ENCODE measurements at places on chromosomes 16 and 17.

- DNase-seq, result peak; percentile 41
These were observed 102.6 kb downstream of the ZNF778 start for GRCh38 chr16:89319886-89320781.

DNA sequence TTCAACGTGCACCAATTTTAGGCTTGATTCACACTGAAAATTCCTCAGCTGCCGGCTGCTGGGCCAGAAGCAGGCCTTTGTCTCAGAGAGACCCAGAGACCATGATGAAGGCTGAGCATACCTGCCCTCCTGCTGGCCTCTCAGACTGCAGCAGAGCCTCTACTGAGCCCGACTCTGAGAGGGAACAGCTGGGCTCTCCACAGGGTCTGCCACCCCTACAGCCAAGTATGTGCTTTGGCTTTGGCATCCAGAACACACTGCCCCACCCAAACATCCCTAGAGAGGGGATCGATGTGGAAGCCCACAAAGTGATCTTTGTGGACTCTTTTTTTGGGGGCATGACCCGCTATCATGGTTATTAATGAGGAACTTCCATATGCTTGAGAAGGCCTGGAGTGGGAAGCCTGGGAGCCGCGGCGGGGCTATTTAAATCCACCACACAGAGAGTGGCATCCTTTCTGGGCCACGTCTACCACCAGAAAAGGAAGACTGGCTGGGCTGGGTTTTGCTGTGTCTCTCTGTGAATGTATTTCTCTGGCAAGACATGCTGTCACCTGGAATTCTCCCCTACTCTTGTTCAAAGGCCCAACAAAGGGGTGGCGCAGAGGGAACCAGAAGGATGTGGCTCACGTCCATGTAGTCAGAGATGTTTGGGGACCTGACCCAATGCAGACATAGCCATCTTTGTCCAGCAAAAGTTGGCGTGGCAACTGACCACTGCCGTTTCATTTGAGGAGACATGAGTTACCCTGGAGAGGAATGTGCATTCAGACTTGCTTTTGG lies 69.3 kb downstream of the GNAO1 start:
- no peak for DNase-seq

GRCh38 chr16:77414752-77415231 lies 20.0 kb downstream of the ADAMTS18 start:
- DNase-seq, result no peak

DNA sequence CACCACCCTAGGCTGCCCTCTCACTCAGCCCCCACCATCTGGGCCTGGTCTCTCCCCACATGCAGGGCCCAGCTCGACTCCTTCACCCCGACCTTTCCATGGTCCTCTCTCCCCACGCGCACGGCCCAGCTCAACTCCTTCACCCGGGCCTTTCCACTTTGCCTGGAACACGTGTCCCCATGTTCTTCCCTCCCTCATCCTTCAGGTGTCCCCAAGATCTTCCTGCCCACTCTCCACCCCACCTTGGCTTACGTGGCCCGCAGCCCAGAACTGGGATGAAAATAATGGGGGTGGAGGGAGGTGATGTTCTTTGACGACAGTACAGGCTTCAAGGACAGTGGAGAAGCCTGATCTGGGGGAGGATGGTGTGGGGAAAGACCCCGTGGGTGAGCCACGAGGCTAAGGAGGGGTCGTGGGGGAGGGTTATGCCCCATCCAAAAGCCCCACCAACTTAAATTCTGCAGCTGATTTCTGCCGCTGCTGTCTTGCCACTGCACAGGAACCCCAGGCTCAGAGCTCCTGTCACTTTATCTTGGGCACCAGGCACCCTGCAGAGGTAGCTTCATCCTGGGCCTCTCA lies 9.9 kb upstream of the MEAK7 start:
- DNase-seq, result no peak

- DNase-seq, result no peak
These were observed 17.2 kb upstream of the OSGIN1 start for GRCh38 chr16:83935858-83936255.

- no peak for DNase-seq
These were observed 13.7 kb downstream of the HOXB4 start for GRCh38 chr17:48564188-48565021.

GRCh38 chr16:70395345-70395901 lies 43.5 kb downstream of the ST3GAL2 start:
- DNase-seq, result peak; percentile 51

GRCh38 chr17:39325528-39326240 lies 75.7 kb downstream of the FBXL20 start:
- no peak for DNase-seq

DNA sequence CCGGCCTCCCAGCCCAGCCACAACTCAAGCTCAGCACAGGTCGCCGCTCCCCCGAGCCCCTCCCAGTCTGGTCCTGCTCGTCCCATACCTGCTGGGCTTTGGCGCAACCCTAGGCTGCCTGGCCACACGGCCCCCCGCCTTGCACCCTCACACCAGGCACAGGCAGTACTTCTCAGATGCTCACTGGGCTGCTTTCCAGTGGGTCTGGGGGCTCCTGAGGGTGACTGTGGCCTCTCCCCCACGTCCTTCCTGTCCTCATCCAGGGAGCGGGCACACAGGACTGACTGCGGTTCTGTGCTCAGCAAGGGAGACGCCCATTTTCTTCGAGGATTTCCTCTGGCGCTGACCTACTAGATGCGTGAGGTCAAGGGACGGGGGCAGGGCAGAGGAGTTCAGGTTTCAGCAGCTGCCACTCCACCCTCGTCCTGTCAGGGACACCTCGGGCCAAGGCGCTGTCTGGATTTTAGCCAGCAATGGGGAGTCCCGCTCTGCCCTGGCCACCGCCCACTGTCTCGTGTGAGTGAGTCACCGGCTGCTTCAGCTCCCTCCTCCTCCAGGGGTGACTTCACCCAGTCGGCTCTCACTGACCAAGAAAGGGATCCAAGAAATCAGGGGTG lies 115.8 kb downstream of the NPIPB11 start:
- peak; percentile 50 for DNase-seq

DNA sequence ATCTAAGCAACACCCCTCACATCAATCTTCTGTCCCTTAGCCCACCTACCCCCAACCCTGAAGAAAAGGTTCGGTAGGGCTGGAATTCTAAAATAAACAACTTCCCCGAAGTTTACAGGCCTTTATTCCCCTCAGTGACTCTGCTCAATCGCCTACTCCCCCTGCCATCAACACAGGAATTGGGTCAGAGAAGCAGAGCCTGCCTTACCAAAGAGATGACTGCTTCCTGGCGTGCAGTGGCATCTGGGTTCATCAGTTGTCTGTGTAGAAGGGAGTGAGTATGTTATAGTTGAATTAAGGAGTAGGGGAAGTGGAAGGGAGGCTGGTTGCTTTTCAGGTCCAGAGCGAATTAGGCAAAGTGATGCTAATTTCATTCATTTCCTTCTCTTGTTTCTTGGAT lies 12.7 kb downstream of the HEATR9 start:
- no peak for DNase-seq

- DNase-seq, result no peak
These were observed 10.8 kb downstream of the NGFR start for GRCh38 chr17:49505854-49506253.

GRCh38 chr16:22614271-22614947 lies 103.7 kb downstream of the NPIPB5 start:
- no peak for DNase-seq

GRCh38 chr17:41392278-41392677 lies 5.1 kb downstream of the KRT31 start:
- DNase-seq, result no peak

DNA sequence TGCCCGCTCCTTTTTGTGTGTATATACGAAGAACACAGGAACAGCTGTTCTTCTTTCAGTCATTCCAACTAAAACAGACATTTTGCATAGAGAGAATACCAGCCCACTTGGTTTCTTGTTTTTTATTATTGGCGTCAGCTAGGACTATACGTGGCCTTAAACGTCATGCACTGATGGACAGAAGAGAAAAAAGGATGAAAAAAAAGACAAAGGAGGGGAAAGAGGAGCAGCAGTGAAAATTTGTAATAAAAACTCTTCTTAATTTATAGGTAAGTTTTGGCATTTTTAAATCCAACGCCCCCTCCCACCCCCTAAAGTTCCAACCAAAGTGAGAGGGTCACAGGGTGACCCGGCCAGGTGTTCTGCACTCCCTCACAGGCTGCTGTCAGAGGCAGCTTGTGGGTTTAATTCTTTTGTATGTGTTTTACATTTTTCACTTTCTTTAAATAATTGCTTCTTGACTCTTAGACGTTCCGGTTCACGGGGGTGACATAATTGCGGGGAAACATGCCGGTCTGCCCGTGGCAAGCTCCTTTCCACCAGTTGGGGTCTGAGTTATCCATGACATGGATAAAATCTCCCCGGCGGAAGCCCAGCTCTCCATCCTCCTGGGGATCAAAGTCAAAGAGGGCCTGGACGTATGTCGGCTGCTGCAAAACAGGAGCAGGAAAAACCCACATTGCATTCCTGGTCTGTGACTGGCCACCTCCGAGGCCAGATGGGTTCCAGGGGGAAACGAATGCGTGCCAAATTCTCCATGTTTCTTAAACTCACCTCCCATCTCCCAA lies 30.9 kb upstream of the SLC25A19 start:
- DNase-seq, result no peak

GRCh38 chr16:9645911-9646310 lies 536.3 kb downstream of the GRIN2A start:
- DNase-seq, result no peak

GRCh38 chr16:28183484-28183883 lies 28.3 kb downstream of the XPO6 start:
- no peak for DNase-seq

- DNase-seq, result no peak
These were observed 2.3 kb downstream of the TGFB1I1 start for GRCh38 chr16:31474173-31474714.

- DNase-seq, result no peak
These were observed 9.0 kb downstream of the HAS3 start for GRCh38 chr16:69114346-69114975.

GRCh38 chr16:62391134-62391533 lies 354.9 kb upstream of the CDH8 start:
- DNase-seq, result no peak

- DNase-seq, result no peak
These were observed 8.8 kb downstream of the CNP start for GRCh38 chr17:41975099-41976083.

- DNase-seq, result no peak
These were observed 66.3 kb downstream of the BPTF start for GRCh38 chr17:67891481-67892119.

DNA sequence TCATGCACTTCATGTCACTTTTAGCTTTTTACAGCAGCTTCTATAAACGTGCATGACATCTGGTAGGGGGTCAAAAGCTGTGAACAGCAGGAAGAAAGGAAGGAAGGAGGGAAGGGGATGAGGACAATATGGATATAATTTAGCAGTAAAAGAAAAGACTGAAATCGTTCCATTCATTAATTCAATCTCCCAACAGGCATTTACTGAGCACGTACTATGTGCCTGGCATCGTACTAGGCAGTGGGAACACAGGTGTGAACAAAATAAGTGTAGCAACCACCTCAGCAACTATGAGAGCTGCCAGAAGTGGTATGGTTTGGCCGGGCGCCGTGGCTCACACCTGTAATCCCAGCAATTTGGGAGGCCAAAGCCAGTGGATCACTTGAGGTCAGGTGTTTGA lies 19.1 kb upstream of the USP7 start:
- no peak for DNase-seq

- DNase-seq, result no peak
These were observed 19.4 kb downstream of the CSF3 start for GRCh38 chr17:40034426-40035161.

DNA sequence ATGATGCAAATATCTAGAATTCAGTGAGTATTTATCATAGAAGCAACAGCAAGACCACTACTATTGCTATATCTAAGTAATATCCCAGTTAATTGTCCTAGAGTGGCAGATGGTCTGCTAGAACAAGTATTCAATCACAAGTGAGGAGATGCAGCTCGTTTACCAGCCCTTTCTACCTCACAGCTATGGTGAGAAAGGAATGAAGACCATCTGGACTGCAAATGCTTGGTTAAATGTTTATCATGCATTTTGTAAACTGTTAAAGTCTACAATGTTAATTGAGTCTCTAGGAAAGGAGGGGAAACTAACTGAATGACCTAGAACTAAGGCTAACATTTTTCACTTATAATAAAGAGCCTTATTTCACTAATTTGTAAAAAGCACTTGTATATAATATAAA lies 52.5 kb downstream of the CNOT1 start:
- no peak for DNase-seq

DNA sequence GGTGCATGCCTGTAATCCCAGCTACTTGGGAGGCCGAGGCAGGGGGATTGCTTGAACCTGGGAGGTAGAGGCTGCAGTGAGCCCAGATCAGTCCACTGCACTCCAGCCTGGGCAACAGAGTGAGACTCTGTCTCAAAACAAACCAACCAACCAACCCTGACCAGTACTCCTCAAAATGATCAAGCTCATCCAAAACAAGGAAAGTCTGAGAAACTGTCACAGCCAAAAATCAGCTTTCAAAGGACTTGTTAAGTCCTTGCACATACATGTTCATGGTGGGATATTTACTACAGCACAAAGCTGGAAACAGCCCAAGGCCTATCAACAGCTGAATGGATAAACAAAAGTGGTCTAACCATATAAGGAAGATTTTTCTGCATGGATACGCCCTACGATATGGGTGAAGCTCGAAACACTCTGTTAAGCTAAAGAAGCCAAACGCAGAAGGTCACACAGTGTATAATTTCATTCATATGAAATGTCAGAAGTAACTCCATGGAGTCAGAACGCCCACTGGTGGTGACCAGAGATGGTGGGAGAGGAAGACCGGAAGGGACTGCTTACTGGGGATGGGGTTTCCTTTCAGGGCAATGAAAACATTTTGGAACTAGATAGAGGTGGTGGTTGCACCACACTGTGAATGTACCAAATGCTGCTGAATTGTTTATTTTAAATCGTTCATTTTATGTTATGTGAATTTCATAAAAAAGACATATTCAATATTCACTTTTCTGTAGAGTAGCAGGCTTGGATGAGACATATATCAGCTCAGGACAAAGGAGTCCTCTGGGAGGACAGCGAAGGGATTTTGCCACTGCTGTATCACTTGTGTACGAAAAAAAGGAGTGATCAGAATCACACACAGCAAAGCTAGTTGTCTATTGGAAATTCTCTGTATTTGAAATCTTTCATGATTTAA lies 17.7 kb downstream of the CCL17 start:
- no peak for DNase-seq

DNA sequence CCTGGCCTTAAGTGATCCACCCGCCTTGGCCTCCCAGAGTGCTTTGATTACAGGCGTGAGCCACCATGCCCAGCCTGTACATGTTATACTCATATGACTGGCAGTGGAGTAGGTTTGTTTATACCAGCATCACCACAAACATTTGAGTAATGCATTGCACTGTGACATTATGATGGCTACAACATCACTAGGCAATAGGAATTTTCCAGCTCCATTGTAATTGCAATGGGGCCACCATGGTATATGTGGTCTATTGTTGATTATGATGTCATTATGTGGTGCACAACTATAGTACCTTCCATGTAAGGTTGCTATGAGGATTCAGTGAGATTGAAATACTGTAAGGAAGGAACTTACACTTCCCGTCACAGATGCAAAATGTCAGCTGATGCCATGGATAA lies 168.9 kb downstream of the COPRS start:
- no peak for DNase-seq
